Stimulated activated memory B cell treated with anti-CD40 and anti-IgM and Interleukin-4, amounts not matched to agents 10 μg/mL and 1 μg/mL and 100 μg/mL, for 72 hours (primary cell): ENCODE measurements at places on chromosomes 6 and 20.

GRCh38 chr6:108635505-108636226 lies 74.9 kb downstream of the FOXO3 start:
- ATAC-seq = peak; percentile 71

- no peak for ATAC-seq
Measured at GRCh38 chr6:83514866-83515466, 2.6 kb downstream of the PRSS35 start.

GRCh38 chr6:167212713-167213005 lies 54.9 kb upstream of the GPR31 start:
- ATAC-seq = peak; percentile 61

DNA sequence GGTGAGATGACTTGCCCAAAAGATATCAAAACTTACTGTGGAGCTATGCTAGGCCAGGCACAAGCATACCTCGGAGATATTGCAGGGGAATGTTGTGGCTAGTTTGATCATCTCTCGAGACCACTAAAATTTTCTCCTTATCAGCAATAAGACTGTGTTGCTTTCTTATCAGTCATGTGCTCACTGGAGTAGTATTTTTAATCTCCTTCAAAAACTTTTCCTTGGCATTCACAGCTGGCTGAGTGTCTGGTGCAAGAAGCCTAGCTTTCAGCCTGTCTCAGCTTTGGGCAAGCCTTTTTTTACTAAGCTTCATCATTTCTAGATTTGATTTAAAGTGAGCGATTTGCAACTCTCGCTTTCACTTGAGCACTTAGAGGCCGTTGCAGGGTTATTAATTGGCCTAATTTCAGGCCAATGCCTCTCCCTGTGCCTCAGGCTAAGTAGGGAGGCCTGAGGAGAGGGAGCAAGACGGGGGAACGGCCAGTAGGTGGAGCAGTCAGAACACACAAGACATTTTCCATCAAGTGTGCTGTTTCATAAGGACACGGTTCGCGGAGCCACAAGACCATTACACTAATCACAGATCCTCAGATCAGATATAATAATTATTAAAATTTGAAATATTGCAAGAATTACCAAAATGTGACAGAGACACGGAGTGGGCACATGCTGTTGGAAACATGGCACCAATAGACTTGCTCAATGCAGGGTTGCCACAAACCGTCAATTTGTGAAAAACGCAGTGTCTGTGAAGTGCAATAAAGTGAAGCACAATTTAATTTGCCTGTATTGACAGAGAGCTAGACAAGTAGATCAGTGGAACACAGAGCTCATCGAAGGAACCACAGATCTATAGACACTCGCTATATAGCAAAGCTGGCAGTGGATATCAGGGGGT lies 106.8 kb upstream of the SIRPG start:
- peak; percentile 88 for ATAC-seq

DNA sequence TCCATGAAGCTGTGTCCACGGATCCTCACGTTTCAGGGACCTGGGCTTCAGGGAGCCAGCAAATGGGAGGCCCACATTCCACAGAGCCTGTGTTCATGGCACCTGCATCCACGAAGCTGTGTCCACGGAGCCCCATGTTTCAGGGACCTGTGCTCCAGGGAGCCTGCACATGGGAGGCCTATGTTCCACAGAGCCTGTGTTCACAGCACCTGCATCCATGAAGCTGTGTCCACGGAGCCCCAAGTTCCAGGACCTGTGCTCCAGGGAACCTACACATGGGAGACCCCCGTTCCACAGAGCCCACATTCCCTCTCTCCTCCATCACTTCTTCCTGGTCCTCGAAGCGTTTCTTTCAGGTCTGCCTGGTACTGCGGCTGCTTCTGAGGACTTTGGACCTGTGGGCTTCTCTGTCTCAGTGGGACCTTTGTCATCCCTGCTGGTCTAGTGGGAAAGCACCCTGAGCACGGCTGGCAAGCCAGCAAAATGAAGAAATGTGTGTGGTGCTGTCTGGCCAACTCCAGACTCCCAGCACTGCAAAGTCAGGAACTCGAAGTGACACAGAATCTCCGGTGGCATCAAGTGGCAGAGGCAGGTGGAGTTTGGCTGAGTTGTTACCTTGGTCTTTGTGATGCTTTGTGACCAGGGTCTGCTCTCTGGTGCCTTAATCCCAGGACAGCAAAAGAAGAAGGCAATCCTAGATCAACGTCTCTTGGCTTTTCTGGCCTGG lies 245.9 kb downstream of the DLL1 start:
- no peak for ATAC-seq
